ENCODE measurements at places on chromosomes 13 and 19.
A peak's percentile ranks its signal among the peaks of the same experiment; 100 is the strongest.

DNA sequence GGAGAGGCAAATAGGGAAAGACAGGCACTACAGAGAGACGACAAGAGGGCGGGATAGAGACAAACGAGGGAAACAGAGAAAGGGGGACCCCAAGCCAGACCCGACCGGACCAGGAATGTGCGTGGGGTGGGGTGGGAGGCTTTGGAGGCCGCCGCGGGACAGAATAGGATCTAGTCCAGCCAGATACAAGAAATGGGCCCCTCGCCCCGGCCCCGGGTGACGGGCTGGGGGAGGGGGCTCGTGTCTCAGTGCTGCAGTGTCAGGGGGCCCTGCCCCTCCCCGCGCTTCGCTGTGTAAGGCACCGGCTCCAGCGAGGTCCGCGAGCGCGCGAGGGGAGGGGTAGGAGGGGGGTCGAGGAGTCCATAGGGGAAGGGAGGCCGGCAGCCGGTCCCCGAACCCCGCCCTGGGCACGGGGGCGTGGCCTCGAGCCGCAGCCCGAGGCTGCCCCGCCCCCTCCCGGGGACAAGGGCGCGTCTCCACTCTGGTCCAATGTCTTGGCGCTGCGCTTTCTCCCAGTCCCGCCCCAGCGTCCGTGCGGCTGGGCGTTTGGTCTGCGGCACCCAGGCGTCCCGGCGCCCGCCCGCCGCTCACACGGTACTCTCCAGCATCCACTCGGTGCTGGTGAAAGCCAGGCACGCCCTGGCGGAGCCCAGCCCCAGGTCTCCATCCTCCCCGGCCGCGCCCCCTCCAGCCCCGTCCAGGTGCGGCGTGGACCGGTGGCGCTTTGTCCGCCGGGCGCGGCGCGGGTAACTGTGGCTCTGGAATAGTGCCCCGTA lies 11.0 kb downstream of the IFNL1 start:
- no peak for DNase-seq

DNA sequence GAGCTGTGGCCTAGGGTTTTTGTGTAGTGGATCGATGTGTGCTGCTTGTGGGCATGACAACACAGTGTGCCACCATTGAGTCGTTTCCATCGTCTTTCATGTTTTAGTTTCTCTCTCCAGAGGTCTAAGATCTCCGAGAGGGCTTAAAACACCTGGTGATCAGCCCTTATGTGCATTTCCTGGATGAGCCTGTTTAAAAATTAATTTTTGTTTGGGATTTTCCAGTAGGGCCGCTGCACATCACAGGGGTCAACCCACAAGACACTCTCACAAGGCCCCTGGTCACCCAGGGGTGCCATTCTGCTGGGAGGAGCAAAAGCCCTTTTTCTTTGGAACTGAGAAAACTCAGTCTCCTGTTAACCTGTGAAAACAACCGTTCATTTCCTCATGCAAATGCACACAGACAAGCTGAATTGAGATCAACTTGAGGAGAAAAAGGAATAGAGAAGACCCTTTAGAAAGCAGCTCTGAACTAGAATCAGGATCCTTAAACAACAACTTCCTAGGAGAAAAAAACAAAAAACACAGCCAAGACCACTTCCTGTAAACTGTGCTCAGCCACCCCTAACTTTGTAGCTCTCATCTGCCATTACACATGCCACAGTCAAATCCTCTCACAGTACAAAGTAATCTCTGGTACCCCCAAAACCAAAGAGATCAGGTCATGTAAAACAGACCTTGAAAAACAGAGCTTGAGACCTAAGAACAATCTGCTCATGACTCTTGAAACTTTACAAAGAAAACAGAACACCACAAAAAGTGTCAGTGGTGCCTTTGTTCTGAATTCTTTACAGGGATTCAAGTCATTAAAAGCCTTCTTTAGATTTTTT lies 8.3 kb upstream of the MTRF1 start:
- no peak for DNase-seq

DNA sequence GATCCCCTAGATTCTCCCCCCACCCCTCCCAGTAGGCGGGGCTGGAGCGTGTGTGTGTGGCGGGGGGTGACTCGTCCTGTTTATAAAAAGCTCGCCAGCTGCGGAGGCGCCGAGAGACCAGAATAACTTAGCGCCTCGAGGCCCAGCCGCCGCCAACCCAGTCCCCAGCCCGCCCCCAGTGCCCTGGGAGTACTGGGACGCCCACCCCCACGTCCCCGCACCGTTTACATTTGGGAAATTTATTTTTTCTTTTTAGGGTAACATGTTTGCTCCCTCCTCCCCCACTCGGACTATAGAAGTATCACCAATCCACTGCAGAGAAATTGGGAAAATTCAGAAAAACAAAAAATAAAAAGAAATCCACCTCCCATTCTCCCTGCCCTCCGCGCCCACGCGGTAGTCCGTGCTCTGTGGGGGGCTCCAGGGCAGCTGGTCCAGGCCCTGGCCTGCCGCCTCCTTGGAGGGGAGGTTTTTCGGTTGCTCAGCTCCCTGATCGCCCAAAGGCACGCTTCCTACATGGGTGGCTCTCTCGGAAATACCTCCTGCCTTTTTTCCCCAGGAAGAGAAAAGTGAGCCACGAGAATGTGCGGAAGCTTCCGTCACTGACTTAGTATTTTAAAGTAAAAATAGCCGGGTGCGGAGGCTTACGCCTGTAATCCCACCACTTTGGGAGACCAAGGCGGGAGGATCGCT lies 1.5 kb upstream of the RAB3A start:
- DNase-seq = peak; percentile 26

DNA sequence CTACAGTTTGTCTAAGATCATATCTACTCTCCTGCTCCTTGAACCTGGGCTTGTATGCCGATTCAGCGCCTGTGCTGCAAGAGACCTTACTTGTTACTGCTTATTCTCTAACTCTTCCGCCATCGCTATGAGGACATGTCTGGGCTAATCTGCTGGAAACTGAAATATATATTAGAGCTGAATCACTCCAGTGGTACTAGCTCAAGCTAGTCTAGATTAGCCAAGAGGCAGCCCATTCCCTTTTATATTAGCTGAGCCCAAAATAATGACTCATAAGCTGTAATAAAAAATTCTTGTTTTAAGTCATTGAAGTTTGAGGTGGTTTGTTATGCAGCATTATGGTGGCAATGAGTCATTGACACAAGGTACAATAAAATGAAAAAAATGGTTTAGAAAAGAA lies 52.8 kb downstream of the SLC6A16 start:
- no peak for DNase-seq

All from HT-29 (cell line).